ENCODE measurements at places on chromosomes 5 and 9.
A peak's percentile ranks its signal among the peaks of the same experiment; 100 is the strongest.

DNA sequence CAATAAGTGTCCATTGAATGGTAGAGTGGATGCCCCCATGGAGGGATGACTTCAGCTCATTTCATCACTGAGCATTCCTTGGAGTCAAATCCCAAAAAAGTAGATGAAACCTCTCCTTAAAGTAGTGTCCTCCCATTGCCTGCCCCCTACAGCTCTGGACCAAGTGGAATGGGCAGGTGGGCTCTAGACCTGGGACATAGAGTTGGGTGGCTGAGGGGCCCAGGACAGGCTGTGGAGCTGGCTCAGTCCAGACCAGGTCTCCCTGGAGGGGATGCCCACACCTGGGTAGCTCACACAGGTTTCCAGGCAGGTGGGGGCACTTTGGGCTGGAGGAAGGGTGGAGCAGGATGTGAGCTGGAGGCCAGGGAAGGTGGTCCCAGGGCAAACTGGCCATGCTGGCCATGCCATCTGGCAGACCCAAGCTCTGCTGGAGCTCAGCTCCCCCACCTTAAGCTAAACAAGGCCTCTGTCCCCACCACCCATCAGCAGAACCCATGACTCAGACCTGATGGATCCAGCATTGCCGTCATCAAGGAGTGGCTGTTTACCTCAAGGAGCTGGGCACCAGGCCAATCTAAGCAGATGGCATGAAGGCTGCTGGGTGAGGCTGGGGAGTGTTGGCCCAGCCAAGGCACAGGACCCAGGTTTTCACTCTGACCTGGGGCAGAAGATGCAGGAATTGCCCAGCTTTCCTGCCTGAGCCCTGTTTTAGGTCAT, 6.2 kb upstream of the SPINK4 start:
- peak; percentile 30 for DNase-seq

GRCh38 chr9:129109537-129109903, 1.1 kb downstream of the CRAT start:
- DNase-seq, result no peak

DNA sequence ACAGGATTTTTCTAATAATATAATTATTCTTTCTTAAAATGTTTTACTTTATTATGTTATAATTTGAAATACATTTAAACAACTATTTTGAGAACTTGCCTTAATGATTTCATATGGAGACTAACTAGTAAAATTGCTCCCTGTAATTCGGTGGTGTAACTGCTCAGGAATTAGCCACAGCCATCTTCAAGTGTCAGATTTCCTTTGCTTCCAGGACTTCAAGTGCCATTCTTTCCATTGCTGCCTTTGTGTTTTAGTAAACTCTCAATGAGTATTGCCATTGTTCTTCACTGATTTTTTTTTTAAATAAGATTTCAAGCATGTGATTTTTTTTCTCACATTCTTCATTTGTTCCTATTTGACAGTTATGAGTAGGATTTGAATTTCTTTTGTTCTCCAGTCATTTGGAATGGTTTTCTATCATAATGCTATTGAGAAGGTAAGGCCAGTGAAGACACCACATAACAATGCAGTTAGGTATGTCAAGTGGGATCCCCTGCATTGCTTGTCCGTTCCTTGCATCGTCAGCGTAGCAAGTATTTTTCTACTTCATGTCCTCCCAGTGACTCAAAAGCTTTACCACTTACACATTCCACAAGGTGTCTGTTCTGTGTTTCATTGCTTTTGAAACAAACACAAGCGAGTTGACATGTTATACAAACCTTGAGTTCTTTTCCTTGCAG, 83.7 kb downstream of the LNPEP start:
- no peak for DNase-seq

- DNase-seq, result no peak
Observed at GRCh38 chr9:126420643-126421564, 94.3 kb downstream of the MVB12B start.

- no peak for DNase-seq
Observed at GRCh38 chr5:42036379-42036778, 111.3 kb downstream of the FBXO4 start.

DNA sequence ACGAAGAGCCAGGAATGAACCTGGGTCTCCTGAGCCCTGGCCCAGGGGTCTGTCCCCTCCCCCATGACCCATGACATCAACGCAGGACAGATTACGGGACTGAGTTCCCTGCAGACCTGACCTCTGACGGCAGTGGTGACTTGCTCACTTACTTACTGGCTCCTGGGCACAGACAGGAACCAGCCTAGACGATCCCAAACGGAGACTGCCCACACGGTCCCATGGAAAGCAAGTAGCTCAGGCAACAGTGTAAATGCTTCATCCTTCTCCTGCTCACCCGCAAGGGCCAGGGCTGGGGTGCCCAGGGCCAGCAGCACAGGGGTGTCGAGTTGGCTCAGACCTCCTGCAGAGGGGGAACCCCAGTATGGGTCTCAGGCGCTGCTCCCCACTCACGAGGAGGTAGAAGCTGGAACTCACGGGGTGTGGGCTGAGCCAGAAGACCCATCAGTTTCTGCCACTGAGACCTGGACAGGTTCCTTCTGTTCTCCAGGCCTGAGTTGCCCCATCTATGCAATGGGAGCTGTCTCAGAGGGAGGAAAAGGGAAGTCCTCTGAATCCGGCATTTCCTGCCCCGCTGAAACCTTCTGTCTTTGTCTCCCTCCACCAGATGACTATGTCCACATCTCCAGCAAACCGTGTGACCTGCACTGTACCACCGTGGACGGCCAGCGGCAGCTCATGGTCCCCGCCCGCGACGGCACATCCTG, 5.6 kb downstream of the ADAMTSL2 start:
- DNase-seq, result no peak

- no peak for DNase-seq
Observed at GRCh38 chr5:162217037-162217436, 149.5 kb downstream of the GABRG2 start.

DNA sequence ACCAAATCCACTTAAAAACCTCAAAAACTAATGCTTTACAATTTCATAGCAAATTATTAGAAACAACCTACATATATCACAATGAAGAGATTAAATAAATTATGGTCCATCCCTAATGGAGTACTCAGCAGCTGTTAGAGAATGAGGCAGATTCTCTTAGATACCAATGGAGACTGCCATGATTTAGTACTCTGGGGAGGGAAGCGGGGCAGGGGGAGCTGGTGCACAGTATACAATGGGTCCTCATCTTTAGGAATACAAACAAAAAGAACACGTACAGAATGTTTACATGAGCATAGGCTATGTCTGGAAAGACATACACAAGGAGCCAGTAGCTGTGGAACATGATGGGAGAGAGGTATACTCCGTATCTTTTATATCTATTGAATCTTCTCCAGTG, 2.0 kb downstream of the LIFR start:
- no peak for DNase-seq

GRCh38 chr9:130977811-130978221, 31.2 kb upstream of the LAMC3 start:
- no peak for DNase-seq

- DNase-seq, result no peak
Observed at GRCh38 chr5:175520321-175520720, 42.0 kb downstream of the SFXN1 start.

DNA sequence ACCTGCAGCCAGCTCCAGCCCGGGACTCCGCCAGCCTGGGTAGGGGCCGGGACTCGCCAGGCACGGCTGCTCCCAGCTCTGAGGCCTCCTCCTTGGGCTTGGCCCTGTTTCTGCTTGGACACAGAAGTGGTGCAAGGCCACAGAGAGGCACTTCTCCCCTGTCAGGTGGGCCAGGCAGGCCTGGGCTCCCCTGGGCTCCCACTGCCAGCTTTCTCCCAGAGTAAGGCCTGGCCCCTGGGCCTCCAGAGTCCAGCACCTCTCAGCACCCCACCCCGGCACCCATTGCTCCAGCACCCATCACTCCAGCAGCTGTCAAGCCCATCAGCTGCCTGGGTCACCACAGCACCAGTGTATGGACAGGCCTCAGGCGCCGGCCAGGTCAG, 71.1 kb upstream of the LRRTM2 start:
- DNase-seq, result no peak

GRCh38 chr9:134364391-134365114, 38.3 kb downstream of the RXRA start:
- DNase-seq, result no peak

- DNase-seq, result no peak
Observed at GRCh38 chr9:37951671-37952449, 47.9 kb upstream of the SLC25A51 start.

- peak; percentile 54 for DNase-seq
Observed at GRCh38 chr9:133199648-133200321, 9.3 kb downstream of the OBP2B start.

GRCh38 chr9:36874921-36875320, 159.1 kb downstream of the PAX5 start:
- no peak for DNase-seq

- no peak for DNase-seq
Observed at GRCh38 chr9:98839724-98840123, 32.3 kb downstream of the GALNT12 start.

DNA sequence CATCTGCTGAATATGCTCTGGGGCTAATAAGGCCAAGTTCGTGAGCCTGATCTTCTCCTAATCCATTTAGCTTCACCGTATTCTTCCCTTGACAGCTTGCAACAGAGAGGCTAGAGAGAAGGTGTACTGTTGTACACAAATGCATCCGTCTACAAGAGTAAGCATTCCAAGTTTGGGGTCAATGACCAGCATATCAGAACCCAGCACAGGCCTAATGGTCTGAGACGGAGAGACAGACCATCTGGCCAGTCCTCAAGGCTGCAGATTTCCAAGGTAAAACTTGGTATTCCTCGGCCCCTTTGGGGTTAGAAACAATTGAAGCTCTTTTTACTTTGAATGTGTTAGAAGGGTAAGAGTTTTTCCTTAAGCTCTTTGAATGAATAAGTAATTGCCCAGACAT, 481.2 kb upstream of the KLF4 start:
- no peak for DNase-seq

- peak; percentile 89 for DNase-seq
Observed at GRCh38 chr9:83199240-83199639, 136.3 kb upstream of the RASEF start.

DNA sequence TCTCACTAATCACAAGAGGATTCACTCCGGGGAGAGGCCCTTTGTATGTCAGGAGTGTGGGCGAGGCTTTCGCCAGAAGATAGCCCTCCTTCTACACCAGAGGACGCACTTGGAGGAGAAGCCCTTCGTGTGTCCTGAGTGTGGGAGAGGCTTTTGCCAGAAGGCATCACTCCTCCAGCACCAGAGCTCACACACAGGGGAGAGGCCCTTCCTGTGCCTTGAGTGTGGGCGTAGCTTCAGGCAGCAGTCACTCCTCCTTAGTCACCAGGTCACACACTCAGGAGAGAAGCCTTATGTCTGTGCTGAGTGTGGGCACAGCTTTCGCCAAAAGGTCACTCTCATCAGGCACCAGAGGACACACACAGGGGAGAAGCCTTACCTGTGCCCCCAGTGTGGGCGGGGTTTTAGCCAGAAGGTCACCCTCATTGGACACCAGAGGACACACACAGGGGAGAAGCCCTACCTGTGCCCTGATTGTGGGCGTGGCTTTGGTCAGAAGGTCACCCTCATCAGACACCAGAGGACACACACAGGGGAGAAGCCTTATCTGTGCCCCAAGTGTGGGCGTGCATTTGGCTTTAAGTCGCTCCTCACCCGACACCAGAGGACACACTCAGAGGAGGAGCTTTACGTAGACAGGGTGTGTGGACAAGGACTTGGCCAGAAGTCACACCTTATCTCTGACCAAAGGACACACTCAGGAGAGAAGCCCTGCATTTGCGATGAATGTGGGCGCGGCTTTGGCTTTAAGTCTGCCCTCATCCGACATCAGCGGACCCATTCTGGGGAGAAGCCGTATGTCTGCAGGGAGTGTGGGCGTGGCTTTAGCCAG, 27.8 kb downstream of the NUTM2F start:
- DNase-seq, result no peak

DNA sequence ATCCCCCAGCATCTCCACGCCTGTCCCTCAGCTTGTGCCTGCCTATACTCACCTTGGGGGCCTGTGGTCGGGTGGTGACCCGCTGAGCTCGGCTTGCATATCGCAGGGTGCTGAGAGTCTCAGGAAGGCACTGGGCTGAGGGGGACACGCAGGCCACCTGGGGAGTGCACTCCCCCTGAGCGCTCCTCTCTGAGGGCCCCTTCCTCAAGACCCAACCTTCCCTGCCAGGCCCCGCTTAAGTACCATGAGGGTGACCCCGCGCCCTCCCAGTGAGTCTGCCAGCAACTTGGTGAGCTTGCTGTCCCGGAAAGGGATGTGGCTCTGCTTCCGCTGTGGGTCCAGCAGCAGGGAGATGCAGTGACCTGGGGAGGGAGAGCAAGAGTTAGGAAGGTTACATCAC, 4.1 kb downstream of the KIF12 start:
- no peak for DNase-seq

DNA sequence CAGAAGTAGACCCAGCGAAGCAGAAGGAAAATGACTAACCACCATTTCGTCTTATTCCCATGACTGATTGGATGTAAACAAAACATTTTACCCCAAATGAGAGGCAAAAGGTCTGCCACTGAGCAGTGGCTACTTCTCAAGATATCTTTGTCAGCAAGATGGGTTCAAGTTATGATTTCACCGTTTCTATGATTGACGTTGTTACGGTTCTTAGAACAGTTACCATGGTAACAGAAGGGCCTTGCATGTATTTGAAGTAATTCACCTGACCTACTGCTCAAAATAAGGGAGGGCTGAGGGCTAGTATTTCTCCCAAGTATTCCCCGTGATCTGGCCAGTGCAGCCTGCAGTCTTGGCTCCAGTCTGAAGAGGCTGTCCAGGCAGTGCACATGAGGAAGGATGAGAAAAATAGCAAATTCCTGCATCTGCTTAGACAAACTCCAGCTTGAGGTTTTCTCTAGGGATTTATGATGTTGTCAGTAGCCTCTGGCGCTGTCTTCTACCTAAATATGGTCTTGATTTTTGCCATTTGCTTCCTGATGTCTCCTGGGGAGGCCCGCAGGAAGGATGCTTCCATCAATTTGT, 372.7 kb downstream of the TMEM38B start:
- DNase-seq, result peak; percentile 73

DNA sequence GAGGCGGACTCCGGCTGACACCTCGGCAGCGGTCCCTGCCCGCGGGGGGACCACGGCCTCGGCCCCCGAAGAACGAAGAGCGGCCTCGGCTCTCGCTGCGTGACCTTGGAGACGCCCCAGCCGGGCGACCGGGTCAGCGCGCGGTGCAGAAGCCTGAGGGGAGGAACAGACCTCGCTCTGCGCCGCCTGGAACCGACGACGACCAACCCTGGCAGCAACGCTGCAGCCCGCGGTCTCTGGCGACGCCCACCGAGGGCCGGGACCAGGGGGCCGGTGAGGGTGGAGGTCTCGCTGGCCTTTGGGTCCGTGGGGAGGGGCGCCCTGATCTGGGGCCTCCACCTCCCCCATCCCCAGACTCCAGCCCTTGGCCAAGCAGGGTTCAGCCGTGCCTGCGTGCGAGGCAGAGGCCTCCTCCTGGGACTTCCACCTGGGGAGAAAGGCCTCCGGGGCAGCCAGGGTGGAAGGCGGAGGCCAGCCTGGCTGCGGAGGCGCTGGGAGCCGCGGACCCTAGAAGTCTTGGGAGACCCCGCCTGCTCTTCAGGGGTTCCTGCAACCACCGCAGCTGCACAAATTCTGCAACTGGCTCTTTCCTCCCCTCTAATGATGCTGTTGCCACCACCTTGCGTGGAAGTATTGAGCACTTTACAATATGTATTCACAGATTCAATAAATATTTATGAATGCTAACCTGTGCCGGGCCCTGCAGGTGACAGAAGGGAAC, 44.3 kb upstream of the SLC12A7 start:
- DNase-seq, result no peak

- DNase-seq, result no peak
Observed at GRCh38 chr5:168318240-168318639, 26.8 kb downstream of the WWC1 start.

Data from brain (organoid and tissue), 16 donors.